Femur (tissue), 1 donor: ENCODE measurements at places on chromosomes 3 and 15.

- DNase-seq = no peak
Measured at GRCh38 chr3:175270198-175270837, 411.2 kb downstream of the NAALADL2 start.

DNA sequence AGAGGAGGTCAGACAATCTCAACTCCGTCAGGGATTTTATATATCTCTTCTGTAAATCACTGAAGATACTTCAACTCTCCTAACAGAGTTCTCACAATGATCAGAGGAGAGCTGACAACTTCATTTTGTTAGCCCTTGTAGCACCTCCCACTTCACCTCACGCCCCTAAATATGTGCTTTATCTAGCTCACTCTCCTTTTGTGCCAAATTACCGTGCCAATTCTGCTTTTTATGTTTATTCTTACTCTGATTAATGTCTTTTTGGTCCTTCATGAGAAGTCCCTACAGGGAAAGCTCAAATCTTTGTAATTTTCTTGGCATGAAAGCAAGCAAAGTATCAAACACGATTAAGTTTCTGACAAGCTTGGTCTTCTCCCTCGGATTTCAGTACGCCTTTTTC, 636.1 kb upstream of the NAALADL2 start:
- DNase-seq = no peak

GRCh38 chr15:60399246-60399915, 1.6 kb upstream of the ANXA2 start:
- no peak for DNase-seq

GRCh38 chr3:73624821-73625665, at the start of gene PDZRN3:
TSS of gene PDZRN3 (minus strand) at chr3:73624941.
- peak; percentile 91 for DNase-seq

GRCh38 chr3:33023176-33024136, 72.0 kb downstream of the CCR4 start:
- no peak for DNase-seq
